ENCODE measurements at places on chromosomes 7 and 10.

- no peak for DNase-seq
These were observed 24.1 kb upstream of the ABCC2 start for GRCh38 chr10:99758211-99758891.

DNA sequence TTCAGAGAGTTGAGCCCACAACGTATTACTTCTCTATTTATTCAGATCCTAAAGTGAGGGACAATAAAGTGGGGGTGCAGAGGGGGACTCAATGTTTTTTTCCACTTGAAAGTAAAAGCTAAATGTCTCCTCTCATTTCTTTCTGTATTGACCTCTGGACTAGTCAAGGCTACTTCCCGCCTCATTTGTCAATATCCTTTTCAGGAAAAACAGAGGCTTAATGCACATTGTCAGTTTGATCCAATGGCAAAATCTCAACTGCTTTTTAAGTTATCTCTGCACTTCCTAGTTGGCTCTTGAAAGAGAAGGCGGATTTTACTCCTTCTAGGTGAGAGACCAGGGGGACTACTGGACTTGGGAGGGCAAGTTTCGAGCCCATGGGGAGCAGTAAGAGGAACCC lies 56.4 kb downstream of the HIPK2 start:
- DNase-seq, result no peak

- no peak for DNase-seq
These were observed 219.5 kb upstream of the KCND2 start for GRCh38 chr7:120053390-120053961.

DNA sequence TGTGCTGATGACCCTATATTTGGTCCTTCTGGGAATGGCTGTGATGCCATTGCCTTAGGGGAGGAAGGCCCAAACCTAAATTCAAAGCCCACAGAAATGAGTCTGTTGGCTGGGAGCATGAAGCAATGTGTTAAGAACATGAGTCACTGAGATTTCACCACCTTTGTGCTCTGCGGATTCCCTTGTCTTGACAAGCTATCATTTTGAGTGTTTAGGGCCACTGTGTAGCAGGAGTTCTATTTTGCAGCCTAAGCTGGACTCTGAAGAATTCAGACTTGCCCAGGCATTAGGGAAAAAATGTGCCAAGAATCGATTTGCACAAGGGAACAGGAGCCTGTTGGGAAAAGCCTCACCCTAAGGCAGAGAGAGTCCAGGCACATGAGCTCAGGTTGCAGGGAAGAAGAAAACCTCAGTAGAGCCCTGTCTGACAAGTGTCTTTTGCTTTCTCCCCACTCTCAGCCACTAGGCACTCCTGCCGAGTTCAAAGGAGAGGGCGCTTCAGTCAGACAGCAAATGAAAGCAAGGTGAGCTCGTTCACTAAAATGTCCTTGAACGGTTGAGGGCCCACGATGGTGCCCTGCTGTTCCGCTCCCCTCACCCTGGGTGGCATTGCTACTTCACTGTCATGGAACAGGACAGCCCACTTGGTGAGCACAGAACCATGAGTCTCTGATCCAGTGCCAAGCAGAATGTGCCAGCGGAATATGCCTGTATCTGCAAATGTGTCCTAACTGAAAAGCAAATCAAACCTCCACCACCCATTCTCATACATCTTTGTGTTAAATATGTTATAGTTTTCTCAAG lies 93.6 kb downstream of the PRLHR start:
- no peak for DNase-seq

DNA sequence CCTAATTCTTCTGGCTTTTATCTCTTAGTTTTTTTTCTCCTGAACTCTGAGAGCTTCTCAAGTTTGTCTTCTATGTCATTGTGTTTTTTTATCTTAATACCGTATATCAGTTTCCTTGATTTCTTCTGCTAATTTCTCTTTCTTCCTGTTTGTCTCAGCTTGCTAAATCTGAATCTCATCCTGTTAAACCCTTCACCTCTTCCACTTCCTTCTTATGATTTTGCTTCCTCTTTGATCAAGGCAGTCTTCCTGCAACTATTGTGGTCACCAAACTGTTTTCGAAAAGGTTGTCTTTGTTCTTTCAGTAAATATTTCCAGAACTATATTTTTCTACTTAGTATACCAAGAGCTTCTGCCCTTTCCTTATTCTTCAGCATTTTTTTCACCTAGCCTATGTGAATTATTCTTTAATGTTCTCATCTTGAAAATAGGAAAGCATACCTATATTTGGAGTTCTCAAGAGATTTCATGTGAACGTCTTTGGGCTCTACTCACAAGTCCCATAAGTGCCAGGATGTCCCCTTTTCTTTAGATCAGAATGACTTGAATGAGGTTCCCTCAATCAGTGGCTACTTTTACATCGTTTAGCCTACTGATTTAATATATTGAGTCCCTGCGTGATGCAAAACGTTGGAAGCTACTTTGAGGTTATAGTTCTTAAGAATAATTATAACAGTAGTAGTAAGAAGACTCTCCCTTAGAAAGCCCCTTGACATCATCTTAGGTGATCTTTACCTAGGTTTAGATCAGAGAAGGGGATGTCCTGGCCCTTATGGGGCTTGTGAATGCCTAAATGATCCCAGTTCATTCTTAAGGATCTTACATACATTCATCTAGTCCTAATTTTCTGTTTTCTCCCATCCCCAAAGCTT lies 415.4 kb upstream of the AUTS2 start:
- no peak for DNase-seq
